ENCODE measurements at places on chromosomes 5 and 9. TPM values are rescaled to one million over a fixed set of nuclear protein-coding genes. Genes with fewer than 3 reads are reported as not detected.

- H3K27ac ChIP-seq, result no peak overlapping the region
- H3K4me1 ChIP-seq, result peaks cover 10% of the 10 kb centered on the region
- no peak overlapping the region for H3K4me3 ChIP-seq
- no peaks in the 10 kb centered on the region for H3K27me3 ChIP-seq
- H3K36me3 ChIP-seq, result peaks cover 7% of the 10 kb centered on the region
Measured at GRCh38 chr9:2732492-2732891, 15.2 kb downstream of the KCNV2 start.

- H3K27me3 ChIP-seq, result peaks cover 11% of the 10 kb centered on the region
- no peak overlapping the region for H3K27ac ChIP-seq
- no peak overlapping the region for H3K4me3 ChIP-seq
- peaks cover 8% of the 10 kb centered on the region for H3K36me3 ChIP-seq
- no peak for DNase-seq
- peaks cover 5% of the 10 kb centered on the region for H3K4me1 ChIP-seq
Measured at GRCh38 chr9:134611046-134611445, 30.6 kb upstream of the COL5A1 start.

DNA sequence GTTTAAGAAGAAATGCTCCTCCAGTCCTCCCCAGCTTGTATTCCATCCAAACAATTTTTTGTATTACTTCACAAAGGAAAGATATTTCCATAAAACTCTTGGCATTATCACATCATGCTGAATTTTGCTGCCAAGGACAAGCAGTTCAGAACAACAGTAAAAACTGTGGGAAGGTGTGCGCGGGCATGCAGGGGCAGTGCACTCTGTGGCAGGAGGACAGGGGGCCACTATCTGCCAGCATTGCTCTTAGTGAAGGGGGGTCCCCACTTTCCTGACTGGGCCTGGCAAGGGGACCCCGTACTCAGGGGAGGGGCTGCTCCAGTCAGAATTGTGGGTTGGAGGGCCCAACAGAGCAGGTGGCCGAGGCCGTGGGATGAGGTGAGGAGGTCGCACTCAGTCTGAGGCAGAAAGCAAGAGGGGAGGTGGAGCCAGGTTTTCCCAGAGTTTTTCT is 32.8 kb downstream of the ANGPTL2 start:
- H3K27me3 ChIP-seq, result no peaks in the 10 kb centered on the region
- H3K36me3 ChIP-seq, result peaks cover 17% of the 10 kb centered on the region
- H3K4me3 ChIP-seq, result no peak overlapping the region
- no peak for DNase-seq
- no peaks in the 10 kb centered on the region for H3K4me1 ChIP-seq

DNA sequence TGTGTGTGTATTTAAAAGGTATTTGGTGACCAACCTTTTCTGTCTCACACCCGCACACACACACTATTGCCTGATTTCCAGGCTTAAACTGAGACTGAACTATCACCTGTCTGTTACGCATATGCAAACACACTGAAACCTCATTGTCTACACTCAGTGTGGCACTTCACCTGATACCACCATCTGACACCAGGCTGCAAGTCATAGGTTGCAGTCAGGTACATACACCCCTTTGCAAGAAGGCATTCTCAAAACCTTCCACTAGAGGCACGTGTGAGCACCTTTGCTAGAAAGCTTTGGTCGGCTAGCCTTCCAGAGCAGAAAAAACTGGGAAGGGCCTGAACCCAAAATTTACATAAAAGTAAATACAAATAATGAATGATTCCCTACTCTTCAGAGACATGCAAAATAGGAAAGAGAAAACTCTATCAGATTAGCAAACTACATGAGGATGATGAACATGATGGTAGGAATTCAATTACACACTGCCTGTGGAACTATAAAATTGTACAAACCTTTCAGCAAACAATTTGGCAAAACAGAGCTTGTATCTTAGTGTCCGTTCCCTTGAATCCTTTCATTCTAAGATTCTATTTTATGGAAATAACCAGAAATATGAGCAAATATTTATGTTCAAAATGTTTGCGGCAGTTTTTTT is 5.9 kb upstream of the FOXD1 start:
- no peaks in the 10 kb centered on the region for H3K36me3 ChIP-seq
- peaks cover 73% of the 10 kb centered on the region for H3K27me3 ChIP-seq
- H3K4me3 ChIP-seq, result peak overlapping the region; percentile 58
- no peak for DNase-seq

GRCh38 chr5:100761192-100761591 is 141.9 kb downstream of the ST8SIA4 start:
- H3K4me1 ChIP-seq, result peaks cover 10% of the 10 kb centered on the region
- H3K27me3 ChIP-seq, result peaks cover 12% of the 10 kb centered on the region
- no peak for DNase-seq
- no peak overlapping the region for H3K27ac ChIP-seq

DNA sequence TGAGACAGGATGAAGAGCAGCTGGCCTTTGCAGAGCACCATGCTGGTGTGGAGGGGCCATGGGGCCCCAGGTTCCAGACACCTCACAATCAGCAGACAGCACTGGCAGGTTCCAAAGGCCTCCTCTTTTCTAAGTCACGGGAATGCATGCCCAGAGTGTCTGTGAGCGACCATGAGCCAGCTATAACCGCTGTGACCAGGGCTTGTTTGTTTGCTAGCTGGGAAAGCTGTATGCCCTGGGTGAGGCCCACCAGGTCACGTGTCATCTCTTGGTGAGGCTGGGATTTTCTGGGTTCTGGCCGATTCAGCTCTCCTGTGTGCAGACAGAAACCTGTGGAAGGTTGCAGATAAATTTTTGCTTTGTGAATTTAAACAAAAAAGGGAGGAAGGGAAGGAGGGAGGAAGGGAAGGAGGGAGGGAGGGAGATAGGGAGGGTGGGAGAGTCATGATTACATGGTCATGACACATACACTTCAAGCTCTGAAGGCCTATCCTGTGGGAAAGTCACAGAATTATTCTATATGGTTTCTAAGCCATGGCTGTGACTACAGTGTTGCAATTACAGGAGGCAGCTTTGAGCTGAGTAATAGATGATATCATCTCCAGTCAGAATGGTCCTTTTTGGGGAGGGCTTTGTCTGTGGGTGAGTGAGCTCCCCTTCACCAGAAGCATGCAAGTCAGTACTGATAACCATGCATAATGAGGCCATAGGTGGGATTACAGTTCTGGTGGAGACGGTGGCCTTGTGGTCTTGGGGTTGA is 37.2 kb downstream of the PAPPA start:
- H3K4me3 ChIP-seq, result no peak overlapping the region
- no peak for DNase-seq
- peaks cover 5% of the 10 kb centered on the region for H3K4me1 ChIP-seq
- peaks cover 5% of the 10 kb centered on the region for H3K36me3 ChIP-seq
- peaks cover 12% of the 10 kb centered on the region for H3K27me3 ChIP-seq

- no peak overlapping the region for H3K4me3 ChIP-seq
- H3K27ac ChIP-seq, result no peak overlapping the region
- no peaks in the 10 kb centered on the region for H3K36me3 ChIP-seq
- H3K4me1 ChIP-seq, result peaks cover 20% of the 10 kb centered on the region
Measured at GRCh38 chr9:136609838-136610311, 52.8 kb upstream of the EGFL7 start.

SPAG8 gene
- 14.2 TPM for total RNA-seq

GAS1 gene
- 16.0 TPM for total RNA-seq

Measured in type B pancreatic cell (in vitro differentiated cells).